ENCODE measurements at places on chromosomes 1 and 21.

- DNase-seq = no peak
Measured at GRCh38 chr1:27980216-27980845, 20.6 kb downstream of the XKR8 start.

DNA sequence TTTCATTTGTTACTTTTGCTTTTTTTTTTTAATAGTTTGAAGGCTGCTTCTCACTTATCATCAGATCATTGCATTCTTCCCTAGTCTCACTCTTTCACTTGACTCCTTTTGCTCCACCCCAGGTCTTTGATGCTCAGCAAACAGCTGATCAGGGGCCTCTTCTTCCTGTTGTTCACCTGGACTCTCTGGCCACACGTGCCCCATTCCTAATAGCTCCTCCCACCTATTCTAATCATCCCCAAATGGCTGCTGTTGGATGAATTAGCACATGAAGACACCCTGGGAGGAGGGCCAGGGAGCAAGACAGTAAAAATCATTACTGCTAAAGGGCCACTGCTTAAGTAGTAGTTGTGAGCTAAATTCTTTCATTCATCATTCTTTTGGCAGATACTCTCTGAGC, 119.5 kb downstream of the MAB21L3 start:
- DNase-seq = no peak

DNA sequence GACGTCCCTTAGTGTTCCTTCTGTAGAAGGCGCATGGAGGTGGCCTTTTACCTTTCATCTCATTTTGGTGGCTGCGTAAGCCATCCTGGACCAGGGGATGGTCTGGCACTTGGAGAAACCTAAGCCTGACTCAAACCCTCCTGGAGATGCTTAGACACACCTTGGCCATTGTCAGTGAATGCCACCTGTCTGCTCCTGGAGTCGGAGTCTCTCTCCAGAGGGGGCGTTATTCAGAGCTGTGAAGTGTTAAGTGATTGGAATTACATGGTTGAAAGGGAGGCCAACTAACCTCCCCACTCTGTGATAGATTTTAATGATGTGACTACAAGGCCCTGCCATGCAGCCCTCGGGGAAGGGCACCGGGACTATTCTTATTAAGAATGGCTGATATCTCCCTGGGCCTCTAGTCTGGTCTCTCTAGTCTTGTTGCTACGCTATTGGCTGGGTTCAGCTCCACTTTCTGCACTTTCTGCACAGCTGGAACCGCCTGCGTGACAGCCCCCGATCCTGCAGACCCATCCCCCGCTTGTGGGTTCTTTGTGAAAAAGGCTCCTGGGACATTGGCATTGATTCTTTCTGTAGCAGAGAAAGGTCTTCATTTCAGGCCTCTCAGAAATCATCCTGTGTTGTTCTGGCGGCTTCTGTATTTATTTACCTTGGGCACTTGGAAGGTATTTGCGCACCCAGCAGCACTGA, 4.2 kb downstream of the RASSF5 start:
- DNase-seq = no peak

GRCh38 chr1:71861022-71861421, 421.3 kb downstream of the NEGR1 start:
- DNase-seq = no peak

GRCh38 chr1:205179842-205180241, 31.7 kb downstream of the DSTYK start:
- no peak for DNase-seq

DNA sequence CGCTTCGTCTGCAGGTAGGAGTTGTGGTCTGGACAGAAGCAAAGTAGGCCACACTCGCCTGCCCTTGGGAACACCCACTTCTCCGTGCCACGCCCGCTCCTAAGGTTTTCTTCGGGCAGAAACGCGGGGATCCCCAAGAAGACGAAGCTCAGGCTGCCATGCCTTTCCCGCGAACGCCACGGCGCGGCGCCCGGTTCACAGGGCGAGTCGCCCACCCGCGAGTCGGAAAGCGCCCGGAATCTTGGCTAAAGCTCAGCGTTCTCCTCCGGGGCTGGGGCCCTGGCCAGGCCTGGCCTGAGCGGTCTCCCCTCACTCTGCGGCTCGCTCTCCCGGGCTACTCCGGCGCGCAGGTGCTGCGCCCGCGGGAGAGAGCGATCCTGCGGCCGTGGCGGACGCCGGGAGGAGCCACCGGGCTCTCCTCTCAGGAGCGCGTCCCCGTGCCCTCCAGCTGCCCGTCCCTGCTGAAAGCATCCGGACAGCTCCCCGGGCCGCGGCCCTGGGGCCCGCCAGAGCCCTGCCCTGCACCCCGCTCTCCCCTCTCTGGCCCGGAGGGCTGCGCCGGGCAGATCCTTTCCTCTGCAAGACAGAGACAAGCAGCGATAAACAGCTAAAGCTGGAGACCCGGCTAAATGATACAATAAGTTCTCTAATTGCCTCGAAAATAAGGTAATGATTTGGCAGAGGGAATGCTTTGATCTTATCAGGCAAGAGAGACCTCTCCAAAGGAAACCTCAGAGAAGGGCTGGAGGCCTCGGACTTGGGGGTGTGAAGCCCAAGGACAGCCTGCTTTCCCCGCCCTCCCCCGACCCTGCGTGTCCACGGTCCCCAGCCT, 6.7 kb upstream of the WNT2B start:
- peak; percentile 26 for DNase-seq

DNA sequence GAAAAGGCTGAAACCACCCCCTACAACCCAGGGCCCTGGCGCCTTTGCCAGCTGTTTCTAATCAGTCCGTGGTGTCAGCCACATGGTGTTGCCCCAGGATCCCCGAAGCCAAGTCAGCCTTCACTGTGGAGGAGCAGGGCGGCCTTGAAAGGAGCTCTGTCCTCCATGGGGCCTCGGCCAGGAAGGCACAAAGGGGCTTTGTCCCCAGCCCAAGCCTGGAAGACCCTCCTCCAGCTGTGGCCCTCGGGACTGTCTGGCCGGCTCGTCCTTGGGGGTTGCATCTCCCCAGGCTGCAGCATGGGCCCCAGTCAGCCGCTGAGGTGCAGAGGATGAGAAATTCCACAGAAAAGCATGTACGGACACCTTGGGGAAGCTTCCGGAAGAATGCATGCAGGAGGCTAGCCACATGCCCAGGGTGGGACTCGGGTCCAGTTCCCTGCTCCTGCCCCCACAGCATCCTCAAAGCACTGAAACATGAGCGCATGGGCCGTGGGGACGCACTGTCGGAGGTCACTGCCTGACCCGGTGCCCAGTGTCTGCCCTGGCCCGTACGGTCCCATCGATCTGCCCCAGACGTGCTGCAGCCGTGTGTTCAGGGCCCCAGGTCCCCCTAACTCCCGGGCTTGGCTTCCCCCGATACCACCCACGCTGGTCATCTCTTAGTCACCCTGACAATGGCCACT, 38.6 kb upstream of the POFUT2 start:
- no peak for DNase-seq

GRCh38 chr1:116405241-116406135, 32.4 kb downstream of the ATP1A1 start:
- no peak for DNase-seq

- DNase-seq = no peak
Measured at GRCh38 chr1:159835862-159836525, 9.3 kb downstream of the SLAMF8 start.

DNA sequence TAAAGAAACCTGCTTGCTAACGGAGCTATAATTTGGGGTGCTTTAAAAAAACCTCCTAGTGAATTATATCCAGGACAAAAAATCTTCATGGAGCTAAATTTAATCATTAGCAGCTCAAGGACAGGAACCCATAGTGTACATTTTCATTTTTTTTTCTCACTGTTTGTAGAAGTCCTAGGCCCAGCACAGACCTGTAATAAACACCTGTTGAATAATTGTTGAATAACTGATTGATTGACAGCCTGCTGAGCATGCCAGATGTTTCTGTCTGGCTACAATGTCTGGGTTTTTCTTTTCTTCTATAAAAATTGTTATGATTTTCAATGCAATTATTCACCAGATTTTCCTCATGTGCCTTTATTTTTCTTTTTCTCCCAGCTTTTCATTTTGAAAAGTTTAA, 10.9 kb upstream of the GALNT2 start:
- no peak for DNase-seq

Data from activated CD4-positive, alpha-beta T cell treated with anti-CD3 and anti-CD28 coated beads, Interleukin-2, amount 50 U/mL, for 24 hours (primary cell).